ENCODE measurements at places on chromosomes 6 and 20. TPM values are rescaled to one million over a fixed set of nuclear protein-coding genes. Genes with fewer than 3 reads are reported as not detected.

DNA sequence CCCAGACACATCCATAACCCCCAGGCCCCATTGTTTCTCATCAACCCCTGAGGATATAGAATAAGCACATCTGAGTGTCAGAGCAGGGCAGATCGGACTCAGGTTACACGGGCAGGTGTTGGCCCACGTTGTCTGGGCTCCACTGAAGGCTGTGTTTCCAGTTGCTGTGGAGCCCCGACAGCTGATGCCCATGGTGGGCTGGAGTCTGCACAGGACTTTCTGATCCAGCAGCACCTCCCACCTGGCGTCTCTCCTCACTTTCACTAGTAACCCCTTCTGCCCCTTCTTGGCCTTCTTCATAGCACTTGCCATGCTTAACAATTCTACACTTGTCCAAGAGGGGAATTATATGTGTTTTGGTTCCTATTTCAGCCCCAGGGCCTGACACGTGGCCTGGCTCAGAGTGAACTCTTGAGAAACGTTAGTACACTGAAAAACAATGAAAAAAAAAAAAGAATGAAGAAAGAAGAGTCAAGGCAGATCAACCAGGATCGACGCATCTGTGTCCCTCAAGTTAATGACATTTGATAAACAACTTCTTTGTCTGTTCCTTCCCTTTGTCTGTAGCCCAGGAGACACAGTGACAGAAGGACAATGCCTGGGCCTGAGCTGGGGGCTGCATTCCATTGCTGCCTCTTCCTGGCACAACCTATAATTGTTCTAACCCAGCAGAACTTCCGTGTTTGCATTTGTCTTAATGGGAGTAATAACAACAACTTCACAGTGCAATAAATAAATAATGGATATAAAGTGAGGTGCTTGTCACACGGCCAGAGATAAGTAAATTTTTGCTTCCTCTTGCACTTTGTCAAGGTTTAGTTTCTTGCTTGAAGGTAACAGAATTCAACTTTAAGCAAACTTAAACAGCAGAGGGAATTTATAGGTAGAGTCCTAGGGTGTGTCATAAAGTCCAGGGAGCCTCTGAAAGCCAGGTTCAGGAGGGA, 224.2 kb upstream of the SSTR4 start:
- DNase-seq: no peak

The LHFPL5 gene
- total RNA-seq: 0.12 TPM

DNA sequence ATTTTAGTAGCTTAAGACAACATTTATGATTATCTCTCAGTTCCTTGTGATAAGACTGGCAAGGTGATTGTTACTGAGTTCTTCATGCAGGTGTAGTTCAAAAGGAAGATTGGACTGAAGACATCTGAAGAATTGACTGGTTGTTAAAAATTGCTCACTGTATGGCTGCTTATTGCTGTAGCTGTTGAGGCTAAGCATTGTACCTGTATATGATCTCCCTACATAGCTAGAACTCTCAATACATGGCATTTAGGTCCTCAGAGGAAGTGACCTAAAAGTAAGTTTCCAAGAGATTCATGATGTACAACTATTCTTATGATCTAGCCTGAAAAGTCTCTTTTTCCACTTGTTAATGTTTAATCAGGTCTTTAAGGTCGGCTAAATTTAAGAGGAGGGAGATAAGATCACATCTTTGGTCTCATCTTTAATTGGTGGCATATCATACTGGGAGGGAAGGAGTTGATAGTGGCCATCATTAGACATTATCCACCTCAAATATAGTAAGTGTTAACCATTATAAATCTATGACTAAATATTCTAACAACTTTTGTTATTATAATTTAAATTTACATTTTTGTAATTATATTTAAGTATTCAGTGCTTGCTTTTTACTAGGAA, 401.2 kb upstream of the EPHA7 start:
- no peak for DNase-seq

DNA sequence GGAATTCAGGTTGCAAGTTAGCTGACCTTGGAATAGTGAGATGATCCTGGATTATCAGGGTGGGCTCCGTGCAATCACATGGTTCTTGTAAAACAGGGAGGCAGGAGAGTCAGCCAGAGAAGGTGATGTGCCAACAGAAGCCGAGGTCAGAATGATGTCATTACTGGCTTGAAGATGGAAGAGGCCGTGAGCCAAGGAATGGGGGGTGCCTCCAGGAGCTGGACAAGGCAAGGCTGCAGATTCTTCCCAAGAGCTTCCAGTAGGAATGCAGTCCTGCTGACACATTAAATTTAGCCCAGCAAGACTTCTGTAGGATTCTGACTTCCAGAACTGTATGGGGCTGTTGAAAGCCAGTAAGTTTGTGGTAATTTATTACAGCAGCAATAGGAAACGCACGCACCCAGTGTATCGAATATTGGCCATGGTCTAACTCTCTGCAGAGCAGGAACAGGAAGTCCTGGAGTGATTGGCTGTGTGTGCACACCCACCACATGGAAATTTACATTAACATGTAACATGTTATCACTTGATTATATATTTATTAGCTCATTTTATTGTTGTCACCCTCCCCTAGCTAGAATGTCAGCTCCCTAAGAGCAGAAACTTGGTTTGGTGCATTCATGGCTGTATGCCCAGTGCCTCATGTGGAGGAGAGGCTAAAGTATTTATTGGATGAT, 19.1 kb downstream of the SLC24A3 start:
- DNase-seq: no peak

DNA sequence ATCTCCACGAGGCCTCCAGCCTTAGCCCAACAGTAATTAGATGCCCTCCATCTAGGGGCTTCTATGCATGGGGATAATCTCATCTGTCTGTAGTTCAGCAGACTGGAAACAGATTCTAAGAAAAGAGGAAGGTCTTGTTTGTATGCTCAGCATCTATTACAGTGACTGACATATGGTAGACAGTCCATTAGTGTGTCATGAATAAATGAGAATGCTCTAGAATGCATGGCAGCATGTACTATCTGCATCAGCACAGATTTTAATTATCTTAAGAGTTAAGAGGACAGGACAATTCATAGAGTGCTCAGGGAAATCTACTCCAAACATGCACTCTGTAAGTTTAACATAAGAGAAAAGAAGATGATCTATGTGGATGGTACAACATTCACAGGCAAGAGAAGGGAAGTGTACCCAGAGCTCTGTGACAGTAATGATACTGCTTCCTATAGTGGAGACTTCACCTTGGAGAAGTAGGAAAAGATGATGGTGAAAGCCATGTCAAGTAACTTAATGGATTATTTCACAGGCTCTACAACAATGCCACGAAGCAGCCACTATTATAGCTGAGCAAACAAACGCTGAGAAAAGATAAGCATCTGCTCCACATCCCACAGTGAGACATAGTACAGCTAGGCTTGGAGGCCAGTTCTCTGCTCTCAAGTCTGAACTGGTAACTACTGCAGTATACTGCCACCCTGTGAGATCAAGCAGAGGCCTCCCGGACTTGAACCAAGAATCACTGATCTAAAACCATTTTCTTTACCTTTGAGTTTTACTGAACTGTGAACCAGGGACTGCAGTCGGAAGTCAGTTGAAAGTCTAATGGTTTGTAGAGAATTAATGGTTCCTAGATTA, 309.2 kb upstream of the SPTLC3 start:
- no peak for DNase-seq

- DNase-seq: no peak
Measured at GRCh38 chr20:46939031-46939965, 44.7 kb downstream of the EYA2 start.

DNA sequence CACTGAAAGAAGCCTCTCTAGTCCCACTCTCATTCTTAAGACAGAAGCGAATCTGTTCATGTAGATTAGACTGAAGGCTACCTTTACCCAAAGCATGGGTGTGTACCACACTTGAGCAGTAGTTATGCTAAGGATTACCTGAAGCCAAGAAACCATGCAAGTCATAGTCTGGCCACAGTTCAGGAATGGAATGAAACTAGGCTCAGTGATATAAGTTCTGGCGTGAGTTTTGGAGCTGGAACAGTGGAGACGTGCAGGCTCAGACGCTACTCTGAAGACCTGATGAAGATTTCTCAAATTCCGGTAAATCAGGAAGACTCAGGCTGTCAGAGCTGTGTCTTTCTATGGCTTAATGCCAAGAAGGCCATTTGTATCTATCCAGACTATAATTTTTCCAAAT, 219.9 kb downstream of the HDGFL1 start:
- no peak for DNase-seq

The BTN1A1 gene
- not detected for total RNA-seq

The RHAG gene
- not detected for total RNA-seq

The BMP2 gene
- 54.9 TPM for total RNA-seq

GRCh38 chr6:134413241-134413643, 95.3 kb upstream of the SGK1 start:
- DNase-seq: no peak

The HLA-DQB1 gene
- total RNA-seq: 0.51 TPM

- DNase-seq: no peak
Measured at GRCh38 chr6:24696097-24696496, 22.9 kb downstream of the C6orf62 start.

The PTK6 gene
- not detected for total RNA-seq

The C6orf52 gene
- not detected for total RNA-seq

The EGFL8 gene
- 3.1 TPM for total RNA-seq

DNA sequence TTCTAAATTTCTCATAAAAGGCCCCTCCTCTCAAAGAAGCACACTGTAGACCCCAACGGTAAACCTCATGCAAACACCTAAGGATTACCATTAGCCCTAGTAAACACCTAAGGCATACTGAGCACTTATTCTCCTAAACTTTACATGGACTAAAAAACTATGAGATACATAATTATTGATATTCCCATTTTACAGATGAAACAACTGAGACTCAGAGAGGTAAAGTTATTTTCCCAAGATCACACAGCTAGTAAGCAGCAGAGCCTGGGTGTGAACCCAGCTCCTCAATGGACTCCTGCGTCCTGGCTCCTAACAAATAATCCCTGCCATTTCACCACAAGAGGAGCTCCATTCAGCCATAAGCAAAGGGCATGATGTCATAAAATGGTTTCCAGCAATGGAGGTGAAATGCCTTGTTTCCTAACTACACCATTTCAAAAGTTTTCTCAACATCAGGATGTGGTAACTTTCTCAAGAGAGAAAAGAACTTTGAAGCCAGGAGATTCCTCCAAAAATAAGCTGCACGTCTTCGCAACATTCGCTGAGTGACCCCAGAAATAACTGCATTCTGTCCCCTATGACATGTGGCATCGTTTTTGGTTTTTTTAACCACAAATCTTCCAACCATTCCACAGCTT, 4.1 kb downstream of the ATP9A start:
- no peak for DNase-seq

The ZC2HC1B gene
- not detected for total RNA-seq

The ADGB gene
- total RNA-seq: not detected

The DACT2 gene
- total RNA-seq: 1.2 TPM

The JARID2 gene
- total RNA-seq: 5.7 TPM

DNA sequence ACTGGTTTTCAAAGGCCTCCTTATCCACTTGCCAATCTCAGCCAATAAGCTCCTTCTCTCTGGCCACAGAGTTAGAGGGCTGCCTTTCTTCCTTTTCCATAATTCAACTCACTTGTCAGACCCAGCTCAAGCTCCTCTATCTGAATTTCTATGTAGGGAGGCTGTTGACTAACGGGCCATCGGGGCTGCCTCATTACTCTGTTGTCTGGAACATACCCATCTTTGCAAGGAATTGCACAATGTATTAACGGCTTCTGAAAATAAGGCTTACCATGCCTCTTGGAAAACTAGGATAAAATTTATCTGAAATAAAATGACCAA, 28.5 kb upstream of the KIF6 start:
- no peak for DNase-seq

DNA sequence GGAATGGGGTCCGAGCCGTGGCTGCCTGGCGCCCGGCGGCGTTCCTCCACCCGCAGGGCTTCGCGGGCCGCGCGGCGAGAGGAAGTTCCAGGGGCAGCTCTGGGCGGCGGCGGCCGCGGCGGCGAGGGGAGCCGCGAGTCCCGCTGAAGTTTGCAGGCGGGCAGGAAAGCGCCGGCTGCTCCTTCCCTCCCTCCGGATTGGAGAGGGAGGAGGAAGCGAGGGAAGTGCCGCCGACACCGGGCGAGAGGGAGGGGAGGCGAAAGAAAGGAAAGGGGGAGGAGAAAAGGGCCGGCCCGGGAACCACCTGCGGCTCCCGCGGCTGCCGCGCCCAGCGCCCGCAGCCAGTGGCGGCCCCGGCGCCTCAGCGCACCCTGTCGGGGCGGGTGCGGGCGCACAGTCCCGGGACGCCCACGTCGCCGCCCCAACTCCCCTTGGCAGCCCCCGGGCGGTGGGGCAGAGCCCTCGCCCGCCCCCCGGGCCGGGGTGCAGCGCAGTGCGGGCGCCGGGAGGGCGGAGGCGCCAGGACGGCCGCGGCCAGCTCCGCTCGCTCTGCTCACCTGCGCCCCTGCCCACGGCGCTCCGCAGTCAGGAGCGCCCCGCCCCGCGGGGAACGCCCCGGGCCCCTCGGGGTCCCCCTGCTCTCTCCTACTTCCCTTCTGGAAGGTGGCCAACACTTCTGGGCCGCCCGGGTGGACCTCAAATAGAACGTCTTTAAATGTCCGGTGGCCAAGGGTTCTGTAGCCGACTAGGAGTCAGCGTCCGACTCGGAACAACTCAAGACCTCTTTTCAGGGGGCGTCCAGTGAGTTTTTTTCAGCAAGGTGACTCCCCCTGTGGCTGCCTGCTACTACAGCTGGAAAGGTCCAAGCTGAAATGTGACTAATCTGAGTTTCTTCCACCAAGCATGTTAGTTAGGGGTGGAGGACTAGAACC, 80.3 kb upstream of the CCDC28A start:
- no peak for DNase-seq

DNA sequence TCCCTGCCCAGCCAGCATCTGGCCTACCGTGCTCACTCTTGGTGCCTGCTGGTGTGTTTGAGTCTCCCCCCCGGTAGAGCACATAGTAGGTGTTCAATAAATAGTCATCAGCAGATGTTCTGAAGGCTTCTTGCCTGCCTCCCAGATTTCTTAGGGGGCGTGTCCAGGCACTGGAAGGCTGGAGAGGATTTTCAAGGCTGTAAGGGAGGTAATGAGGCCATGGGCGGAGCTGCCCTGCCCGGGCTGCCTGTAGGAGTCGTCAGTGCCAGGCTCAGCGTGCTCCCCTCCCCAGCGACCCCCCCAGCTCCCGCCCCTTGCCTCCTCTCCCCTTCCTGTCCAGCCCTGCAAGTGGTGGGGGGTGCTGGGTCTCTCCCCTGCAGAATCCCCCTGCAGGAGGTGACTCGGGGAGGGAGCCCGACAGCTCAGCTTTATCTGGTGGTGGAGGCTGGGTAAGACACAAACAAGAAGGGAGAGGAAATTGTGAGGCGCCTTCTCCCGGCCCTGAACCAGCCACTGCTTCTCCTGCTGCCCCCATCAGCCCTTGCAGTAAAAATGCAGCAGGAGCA, 55.9 kb downstream of the BCAS4 start:
- DNase-seq: no peak

The FNDC1 gene
- total RNA-seq: 0.14 TPM

The CD24 gene
- total RNA-seq: 1,068 TPM

The HLA-DQA1 gene
- not detected for total RNA-seq

The OARD1 gene
- 15.7 TPM for total RNA-seq

Data from epithelial cell of proximal tubule (primary cell).